NCI-H345 (cell line): ENCODE measurements at places on chromosomes 1 and 21.
A peak's percentile ranks its signal among the peaks of the same experiment; 100 is the strongest.

GRCh38 chr1:157653494-157653873 is 47.1 kb downstream of the FCRL3 start:
- no peak for DNase-seq

GRCh38 chr1:103547840-103548239 is 22.3 kb downstream of the RNPC3 start:
- no peak for DNase-seq

DNA sequence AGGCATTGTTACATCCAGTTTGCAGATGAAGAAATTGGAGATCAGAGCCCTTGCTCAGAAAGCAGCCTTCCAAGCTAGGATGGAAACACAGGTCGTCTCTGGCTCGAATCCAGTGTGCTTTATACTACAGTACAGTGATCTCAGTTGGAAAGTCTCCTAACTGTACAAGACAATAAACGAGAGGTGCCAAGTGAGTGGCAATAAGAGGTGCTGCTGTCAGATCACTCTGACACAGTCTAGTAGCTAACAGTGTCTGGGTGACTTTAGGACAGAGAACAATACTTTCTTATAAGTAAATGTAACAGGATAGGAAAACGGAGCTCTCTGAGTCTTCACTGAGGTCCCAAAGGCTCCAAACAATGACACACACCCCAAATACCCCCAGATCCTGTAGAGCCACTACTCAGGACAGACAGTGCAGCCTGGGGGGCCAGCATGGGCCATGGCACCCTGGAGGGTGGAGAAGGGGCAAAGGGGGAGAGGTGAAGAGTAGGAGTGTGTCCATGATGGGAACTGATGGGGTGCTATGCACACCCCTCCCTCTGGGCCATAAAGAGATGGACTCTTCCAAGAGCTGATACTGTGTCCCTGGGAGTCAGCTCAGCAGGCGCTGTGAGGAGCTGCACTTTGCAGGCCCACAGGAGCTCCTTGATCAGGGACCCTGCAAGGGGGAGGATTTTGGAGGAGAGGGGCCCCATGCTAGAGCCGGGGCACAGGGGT is 3.3 kb downstream of the SH3BGR start:
- DNase-seq = no peak

GRCh38 chr1:79044974-79045650 is 38.6 kb upstream of the ADGRL4 start:
- no peak for DNase-seq

DNA sequence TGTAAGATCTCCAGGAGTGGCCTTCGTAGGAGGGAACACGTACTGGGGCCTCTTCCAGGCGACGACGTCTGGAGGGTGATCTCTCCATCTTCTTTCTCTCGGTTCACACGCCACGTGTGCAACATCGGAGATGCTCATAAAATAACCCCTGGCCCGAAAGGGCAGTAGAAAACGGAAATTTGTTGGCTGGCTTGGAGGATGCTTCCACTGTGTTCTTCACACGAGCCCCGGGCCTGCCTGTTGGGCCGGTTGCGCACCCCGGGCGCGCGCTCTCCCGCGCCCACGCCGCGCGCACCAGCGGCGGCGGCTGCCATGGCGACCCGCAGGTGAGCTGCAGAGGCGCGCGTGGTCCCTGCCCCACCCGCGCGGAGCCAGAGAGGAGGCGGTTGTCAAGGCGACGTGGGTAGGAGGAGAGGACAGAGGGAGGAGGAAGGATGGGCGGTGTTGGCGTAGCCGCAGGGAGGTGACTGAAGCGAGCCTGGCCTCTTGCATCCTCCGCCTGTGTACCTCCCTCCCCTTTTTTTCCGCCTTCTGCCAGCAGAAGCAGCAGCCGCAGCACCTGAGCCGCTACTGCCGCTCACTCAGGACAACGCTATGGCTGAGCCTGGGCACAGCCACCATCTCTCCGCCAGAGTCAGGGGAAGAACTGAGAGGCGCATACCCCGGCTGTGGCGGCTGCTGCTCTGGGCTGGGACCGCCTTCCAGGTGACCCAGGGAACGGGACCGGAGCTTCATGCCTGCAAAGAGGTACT is at the start of gene ELAPOR1:
ELAPOR1 (plus strand) TSS at position 526 of the 752 bp plus-strand sequence; CDS start at position 595, 69 bp downstream.
- peak; percentile 89 for DNase-seq

GRCh38 chr1:92937731-92938130 is 23.5 kb downstream of the DIPK1A start:
- DNase-seq = no peak

DNA sequence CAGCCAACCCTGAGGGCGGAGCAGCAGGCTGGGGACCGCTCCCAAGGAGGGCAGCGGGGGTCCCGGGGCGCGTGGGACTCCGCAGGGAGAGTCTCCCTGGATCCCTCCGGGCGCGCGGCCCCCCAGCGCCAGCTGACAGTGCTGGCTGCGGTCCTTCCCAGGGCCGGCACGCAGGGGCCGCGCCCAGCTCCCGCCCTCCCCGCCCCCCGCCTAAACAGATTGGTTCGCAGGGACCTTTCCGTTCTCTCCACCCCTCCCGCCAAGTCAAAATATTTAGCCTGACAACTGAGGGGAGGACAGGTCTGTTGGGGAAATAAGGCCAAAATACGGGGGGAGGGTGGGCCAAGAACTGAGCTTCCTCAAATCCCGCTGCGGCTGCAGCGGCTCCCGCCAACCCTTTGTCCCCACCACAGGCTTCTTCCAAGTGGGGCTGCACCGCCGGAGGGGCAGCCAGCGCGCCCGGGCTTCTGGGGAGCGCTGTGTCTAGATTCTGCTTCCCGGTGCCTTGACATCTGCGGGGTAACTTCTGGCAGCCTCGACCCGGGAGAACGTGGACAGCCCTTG is at the start of gene INSRR:
INSRR (minus strand) TSS at position 159 of the 564 bp plus-strand sequence. CDS start 496 bp downstream, outside the sequence.
- DNase-seq = no peak

GRCh38 chr1:229495782-229496181 is 12.4 kb downstream of the NUP133 start:
- no peak for DNase-seq

GRCh38 chr1:201648066-201648906 is 109.4 kb downstream of the NAV1 start:
- peak; percentile 76 for DNase-seq

GRCh38 chr1:187185389-187185788 is 356.6 kb downstream of the PLA2G4A start:
- DNase-seq = no peak

GRCh38 chr1:59179673-59180072 is 117.2 kb upstream of the FGGY start:
- DNase-seq = no peak

- DNase-seq = peak; percentile 11
Observed at GRCh38 chr1:228938537-228938901, 203.2 kb downstream of the RHOU start.

GRCh38 chr1:29017235-29017634 is 102.9 kb downstream of the EPB41 start:
- DNase-seq = no peak

- DNase-seq = no peak
Observed at GRCh38 chr1:116767782-116768382, 13.7 kb downstream of the CD2 start.

- DNase-seq = no peak
Observed at GRCh38 chr1:232138044-232138443, 491.9 kb downstream of the SIPA1L2 start.

- DNase-seq = no peak
Observed at GRCh38 chr1:32759521-32759981, 57.0 kb upstream of the SYNC start.

- no peak for DNase-seq
Observed at GRCh38 chr21:44958471-44959191, 18.8 kb downstream of the SLX9 start.

GRCh38 chr1:37156646-37157045 is 122.3 kb upstream of the GRIK3 start:
- no peak for DNase-seq

GRCh38 chr21:33848249-33848953 is 67.2 kb downstream of the ATP5PO start:
- DNase-seq = peak; percentile 97

GRCh38 chr1:68795956-68796355 is 299.1 kb upstream of the DEPDC1 start:
- no peak for DNase-seq

DNA sequence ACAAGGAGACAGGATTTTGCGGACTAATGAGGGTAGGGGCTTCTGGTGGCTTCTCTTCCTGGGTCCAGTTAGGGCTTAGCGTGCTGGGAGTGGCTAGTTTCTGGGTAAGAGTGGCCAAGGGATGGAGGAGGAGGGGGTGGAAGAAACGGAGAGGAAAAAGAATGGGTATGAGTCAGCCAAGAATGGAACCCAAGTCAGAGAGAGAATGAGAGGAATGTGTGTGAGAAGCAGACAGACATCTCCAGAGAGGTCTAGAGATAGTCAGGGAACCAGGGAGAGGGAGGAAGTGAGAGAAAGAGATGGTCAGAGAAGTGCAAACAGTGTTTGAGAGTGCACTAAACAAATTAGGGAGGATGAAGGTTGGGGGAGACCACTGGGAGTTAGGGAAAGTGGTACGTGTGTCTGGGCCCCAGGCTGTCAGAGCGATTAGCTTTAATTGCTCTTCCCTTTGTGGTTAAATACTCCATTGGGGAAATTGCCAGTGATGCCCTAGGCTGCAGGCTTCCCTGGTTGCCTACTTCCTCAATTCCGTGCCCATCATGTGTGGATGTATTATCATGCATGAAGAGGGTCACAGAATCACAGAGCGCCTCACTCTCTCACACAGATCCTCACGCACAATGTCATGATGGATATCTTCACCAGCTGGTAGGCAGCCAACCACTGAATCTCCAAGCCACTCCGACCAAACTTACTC is 1.4 kb downstream of the PEA15 start:
- no peak for DNase-seq

- no peak for DNase-seq
Observed at GRCh38 chr1:243851765-243852164, 1.7 kb upstream of the AKT3 start.
